ENCODE measurements at places on chromosomes 3 and 15. TPM values are rescaled to one million over a fixed set of nuclear protein-coding genes. Genes with fewer than 3 reads are reported as not detected.

DNA sequence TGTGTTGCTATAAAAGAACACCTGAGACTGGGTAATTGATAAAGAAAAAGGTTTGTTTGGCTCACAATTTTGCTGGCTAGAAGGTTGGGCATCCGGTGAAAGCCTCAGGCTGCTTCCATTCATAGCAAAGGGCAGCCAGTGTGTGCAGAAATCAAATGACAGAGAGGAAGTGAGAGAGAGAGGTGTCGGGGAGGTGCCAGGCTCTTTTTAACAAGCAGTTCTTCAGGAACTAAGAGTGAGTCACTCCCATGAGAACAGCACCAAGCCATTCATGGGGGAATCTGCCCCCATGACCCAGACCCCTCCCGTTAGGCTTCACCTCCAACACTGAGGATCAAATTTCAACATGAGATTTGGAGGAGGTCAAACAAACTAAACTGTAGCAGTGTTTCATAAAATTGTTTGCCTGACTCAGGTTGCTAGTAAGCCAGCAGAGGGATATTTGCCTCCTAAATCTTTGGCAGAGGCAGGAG, 4.5 kb upstream of the PARP15 start:
- no peak for DNase-seq

GRCh38 chr15:35399901-35400300, 146.1 kb downstream of the DPH6 start:
- no peak for DNase-seq

DNA sequence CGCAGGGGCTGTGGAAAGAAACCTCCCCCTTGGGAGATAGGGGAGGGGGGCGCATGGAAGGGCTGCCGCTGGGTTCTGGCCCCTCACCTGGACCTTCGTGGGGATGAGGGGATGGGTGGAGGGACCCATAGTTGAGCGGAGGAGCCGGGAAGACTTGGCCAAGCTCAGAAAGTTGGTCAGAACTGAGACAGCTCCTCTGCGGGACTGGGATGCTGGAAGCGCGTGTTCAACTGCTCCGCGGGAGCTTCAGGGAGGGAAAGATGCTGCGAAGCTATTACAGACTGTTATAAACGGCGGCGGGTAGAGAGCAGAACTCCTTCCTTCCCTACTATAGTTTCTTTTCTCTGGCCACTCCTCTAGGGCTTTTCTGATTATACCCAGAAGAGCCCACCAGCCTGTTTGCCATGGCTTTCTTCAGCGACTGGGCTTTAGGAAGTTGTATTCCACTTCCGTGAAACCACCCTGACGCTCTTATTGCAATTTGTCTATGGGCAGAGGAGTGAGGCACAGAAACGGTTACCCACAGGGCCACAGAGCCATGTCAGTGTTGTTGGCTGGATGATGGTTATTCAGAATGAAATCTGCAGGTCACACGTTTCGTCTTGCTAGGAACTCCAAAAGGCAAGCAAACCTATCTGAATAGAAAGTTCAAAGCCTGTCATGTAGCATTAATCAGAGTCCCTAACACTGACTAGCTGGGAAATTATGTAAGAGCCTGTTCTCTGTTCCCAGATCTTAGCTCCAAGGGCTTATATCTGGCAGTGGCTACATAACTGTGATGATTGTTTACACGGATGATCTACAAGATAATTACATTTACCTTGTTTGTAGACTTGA, 1.1 kb downstream of the SYNPR start:
- no peak for DNase-seq

- DNase-seq: no peak
Measured at GRCh38 chr3:62632510-62633294, 242.5 kb downstream of the CADPS start.

- no peak for DNase-seq
Measured at GRCh38 chr3:149271669-149272068, 50.0 kb upstream of the CP start.

- DNase-seq: no peak
Measured at GRCh38 chr15:77464129-77464865, 43.6 kb downstream of the HMG20A start.

- peak; percentile 31 for DNase-seq
Measured at GRCh38 chr3:144229330-144229729, 257.7 kb downstream of the DIPK2A start.

DNA sequence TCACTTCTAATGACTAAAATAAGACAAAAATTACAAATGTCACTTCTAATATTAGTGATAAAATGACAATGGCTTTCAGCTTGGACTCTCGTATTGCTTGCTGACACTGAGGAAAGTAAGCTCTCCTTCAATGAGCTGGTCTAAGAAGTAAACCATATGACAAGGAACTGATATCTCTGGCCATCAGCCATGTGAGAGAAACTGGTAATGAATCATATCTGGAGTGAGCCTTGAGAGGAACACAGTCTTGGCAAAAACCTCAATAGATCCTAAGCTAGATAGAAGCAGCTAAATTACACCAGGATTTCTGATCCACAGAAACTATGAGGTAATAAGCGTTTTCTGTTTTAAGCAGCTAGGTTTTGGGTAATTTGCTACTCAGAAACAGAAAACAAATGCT, 1575.1 kb downstream of the OTOL1 start:
- DNase-seq: no peak

DNA sequence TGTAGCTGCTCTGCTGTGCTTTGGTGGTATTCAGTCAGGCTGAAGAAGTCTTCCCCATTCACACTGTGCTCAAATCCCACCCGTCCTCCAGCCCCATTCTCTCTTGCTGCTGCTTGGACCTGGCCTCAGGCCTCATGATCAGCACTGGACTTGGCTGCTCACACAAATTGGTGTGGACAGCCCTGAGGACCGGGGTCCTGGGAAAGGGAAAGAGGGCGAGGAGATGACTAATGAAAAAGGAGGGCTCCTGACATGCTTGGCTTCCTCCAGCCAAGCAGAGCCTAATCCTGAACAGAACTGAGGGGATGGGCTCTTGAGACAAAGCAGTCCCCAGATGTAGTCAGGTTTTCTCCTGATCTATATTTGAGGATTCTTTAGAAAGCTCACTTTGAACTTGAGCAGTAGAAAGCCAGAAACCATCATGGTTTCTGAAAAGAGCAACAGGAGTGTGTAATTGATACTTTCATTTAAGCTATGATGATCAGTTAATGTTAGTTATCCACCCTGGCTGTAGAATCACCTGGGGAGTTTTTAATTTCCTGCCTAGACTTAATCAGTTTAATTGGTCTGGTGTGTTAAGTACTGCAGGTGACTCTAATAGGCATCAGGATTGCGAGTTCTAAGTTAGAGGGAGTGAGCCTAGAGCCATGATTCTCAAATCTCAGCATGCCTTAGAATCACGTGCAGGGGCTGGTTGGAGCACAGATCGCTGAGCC, 79.4 kb upstream of the THBS1 start:
- no peak for DNase-seq

GRCh38 chr15:67066959-67067853, 1.8 kb downstream of the SMAD3 start:
- no peak for DNase-seq

GRCh38 chr3:32432711-32433530, 41.3 kb downstream of the CMTM7 start:
- DNase-seq: no peak

- no peak for DNase-seq
Measured at GRCh38 chr3:21901484-21901883, 150.5 kb upstream of the ZNF385D start.

- no peak for DNase-seq
Measured at GRCh38 chr15:101185336-101185735, 66.5 kb downstream of the CHSY1 start.

DNA sequence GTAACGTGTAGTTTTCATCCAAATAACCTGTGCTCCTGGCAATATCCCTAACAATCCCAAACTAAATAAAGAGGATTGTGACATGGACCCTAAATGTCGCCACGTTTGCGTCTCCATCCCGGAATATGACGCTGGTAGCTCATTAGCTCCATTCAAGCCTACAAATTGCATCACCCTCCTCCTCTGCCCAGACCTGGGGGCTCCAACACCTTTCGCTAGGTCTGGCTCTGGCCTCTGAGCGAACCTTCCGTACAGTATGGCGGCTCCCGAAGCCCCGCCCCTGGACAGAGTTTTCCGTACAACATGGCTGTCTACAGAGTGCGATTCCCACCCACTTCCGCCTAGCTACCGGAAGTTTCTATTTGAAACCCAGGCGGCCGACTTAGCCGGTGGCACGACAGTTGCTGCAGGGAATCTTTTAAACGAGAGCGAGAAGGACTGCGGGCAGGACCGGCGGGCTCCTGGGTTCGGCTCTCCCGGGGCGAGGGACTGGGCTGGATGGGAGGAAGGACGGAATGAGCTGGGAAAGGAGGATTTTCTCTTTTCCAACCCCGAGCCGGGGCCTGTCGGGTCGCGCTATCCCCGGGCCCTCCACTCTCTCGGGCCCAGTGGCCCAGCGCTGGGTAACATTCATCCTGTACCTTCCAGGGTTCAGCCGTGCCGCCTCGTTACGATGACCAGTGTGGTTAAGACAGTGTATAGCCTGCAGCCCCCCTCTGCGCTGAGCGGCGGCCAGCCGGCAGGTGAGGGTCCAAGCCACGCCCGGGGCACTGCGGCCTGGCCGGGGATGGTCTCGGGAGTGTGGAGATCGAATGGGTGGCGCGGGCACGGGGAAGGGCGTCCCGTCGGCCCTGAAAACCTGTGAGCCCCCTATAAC, at the start of gene KNSTRN:
KNSTRN (plus strand) TSS at position 142 of the 877 bp plus-strand sequence; CDS start at position 257, 115 bp downstream.
- DNase-seq: no peak

GRCh38 chr3:109018828-109019227, 65.1 kb upstream of the GUCA1C start:
- DNase-seq: no peak

GRCh38 chr15:22877117-22877516, 38.7 kb downstream of the NIPA2 start:
- no peak for DNase-seq

DNA sequence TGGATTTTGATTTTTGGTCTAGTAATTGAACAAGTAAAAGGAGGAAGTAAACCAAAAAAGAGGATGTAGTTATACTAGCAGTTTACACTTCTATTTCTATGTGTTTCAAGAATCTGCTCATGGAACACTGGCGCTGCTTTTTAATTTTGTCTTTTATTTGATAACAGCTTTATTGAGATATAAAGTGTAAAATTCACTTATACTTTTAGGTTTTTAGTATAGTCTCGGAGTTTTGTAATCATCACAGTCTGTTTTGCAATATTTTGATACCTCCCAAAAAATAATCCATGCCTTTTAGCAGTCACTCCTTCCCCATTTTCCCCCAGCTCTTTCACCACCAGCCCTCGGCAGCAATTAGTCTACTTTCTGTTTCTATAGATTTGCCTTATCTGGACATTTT, 18.0 kb downstream of the UBE2E2 start:
- DNase-seq: no peak

- DNase-seq: no peak
Measured at GRCh38 chr15:101277943-101278564, 769 bp upstream of the SELENOS start.

DNA sequence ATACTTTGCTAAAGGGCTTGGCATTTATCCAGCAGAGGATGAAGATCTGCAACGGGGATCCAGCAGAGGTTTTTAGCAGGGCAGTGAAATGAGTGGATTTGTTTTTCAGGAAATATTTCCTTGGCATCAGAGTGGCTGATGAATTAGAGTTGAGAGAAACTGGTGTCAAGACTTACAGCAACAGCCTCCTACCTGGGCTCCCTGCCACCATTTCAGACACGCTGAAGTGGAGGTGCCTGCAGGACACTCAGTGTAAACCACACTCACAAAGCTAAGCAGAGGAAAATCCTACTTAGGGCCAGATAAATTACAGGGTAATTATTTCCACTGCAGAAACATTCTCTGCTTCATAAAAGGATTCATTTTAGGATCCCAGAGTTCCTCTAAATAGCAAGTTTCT, 519.7 kb downstream of the FGF12 start:
- no peak for DNase-seq

GRCh38 chr3:180961087-180961486, 28.4 kb downstream of the DNAJC19 start:
- no peak for DNase-seq

DNA sequence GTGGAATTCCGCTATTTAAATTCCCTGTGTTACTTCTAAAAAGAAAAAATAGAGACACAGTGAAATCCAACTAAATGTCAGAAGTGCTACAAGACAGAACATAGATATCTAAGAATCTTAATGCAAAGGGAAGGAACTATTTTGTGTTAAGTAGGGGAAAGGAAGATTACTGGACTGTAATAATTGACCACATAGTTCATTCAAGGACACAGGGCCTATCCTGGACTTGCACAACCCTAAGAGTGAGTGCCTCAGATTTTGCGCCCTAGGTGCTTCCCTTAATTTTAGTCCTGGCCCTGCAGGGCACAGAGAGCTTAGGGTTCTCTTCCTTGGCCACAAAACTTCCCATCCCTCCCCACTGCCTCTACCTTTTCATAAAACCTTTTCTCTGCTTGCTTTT, 3.5 kb upstream of the IL20RB start:
- DNase-seq: no peak

GRCh38 chr15:57861815-57862586, 155.5 kb downstream of the POLR2M start:
- no peak for DNase-seq

GRCh38 chr15:25863111-25863967, at the start of gene ATP10A:
ATP10A (minus strand) TSS chr15:25863327; CDS start chr15:25863096, 231 bp downstream.
- no peak for DNase-seq

DNA sequence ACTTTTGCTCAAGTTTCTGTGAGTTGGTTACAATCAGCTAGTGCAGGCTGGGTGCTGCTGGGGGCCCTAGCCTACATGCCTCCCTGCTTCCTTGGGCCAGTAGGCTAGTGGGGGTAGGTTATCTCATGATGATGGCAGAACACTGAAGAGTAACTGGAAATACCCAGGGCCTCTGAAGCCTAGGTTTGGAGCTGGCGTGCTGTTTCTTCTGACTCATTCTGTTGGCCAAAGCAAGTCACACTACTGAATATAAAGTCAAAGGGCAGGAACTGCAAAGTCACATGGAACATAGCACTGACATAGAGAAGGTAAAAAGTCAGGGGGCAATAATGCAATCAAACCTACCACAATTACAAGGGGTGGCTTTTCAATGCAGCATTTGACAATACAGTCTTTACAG, 34.5 kb downstream of the RASGRP1 start:
- no peak for DNase-seq

GRCh38 chr3:45654397-45654944, 34.7 kb upstream of the SACM1L start:
- no peak for DNase-seq

SQOR gene
- total RNA-seq: 78.0 TPM

TM6SF1 gene
- total RNA-seq: 38.0 TPM

PXK gene
- 21.9 TPM for total RNA-seq

MED12L gene
- 0.05 TPM for total RNA-seq

SEMA5B gene
- not detected for total RNA-seq

CD200R1 gene
- not detected for total RNA-seq

PLCB2 gene
- 5.1 TPM for total RNA-seq

OCA2 gene
- not detected for total RNA-seq

TRIM42 gene
- total RNA-seq: not detected

TTLL13 gene
- total RNA-seq: not detected

PLA2G4F gene
- not detected for total RNA-seq

PAQR5 gene
- not detected for total RNA-seq

CCR9 gene
- total RNA-seq: not detected

NGLY1 gene
- 25.6 TPM for total RNA-seq
